ENCODE measurements at places on chromosomes 1 and 21. TPM values are rescaled to one million over a fixed set of nuclear protein-coding genes. Genes with fewer than 3 reads are reported as not detected.

DNA sequence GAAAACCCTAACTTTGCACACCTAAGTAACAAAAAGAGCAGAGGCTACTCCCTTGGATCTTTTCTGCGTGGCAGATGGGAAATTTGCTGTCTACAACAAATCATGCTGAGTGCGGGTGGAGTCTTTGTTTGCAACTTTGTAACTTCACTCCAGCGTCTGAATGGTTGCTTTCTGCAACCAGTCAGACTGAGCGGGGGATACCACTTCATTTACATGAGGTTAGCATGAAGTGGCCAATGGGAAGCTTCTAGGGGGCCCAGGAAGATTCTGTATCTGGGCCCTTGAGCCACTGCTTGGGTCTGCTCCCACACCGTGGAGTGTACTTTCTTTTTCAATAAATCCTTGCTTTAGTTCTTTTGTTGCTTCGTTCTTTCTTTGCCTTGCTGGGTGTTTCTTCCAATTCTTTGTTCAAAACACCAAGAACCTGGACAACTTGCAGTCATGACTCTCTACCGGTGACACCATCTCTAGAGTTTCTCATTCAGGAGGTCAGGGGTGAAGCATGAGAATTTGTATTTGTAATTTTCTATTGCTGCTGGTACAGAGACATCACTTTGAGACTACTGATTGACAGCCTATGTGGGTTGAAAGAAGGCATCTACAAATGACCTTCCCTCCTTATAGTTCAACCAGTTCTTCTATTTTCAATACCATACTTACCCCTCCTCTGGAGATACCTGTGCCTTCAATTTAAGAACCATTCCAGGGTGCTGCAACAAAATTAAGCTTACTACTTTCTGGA, 55.8 kb upstream of the RC3H1 start:
- no peak for DNase-seq
- peaks cover 2% of the 10 kb centered on the region for H3K27me3 ChIP-seq
- H3K4me1 ChIP-seq: no peaks in the 10 kb centered on the region
- H3K27ac ChIP-seq: no peak overlapping the region

Gene COL8A2
- total RNA-seq: 15.2 TPM

Gene MANEAL
- total RNA-seq: 0.36 TPM

Gene BRINP2
- total RNA-seq: not detected

- no peak overlapping the region for H3K4me3 ChIP-seq
- H3K4me1 ChIP-seq: no peaks in the 10 kb centered on the region
- DNase-seq: no peak
- H3K27ac ChIP-seq: no peak overlapping the region
Measured at GRCh38 chr1:8789314-8790214, 27.9 kb downstream of the RERE start.

DNA sequence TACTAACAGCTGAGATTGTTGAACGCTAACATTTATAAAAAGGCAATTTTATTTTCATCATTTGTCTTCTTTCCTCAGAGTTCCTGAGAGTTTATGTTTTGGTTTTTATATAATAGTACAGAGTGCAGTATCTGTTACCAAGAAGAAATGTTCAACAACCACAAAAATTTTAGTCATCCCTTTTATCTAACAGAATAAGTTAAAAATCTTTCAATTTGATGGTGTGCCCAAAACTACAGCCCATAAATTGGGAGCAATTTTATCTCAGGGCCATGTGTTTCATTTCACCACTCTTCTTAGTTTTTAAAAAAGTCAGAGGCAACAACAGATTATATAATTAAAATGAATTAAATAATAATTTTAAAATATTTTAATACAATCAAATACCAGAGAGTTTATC, 37.1 kb downstream of the NEXN start:
- peaks cover 65% of the 10 kb centered on the region for H3K36me3 ChIP-seq
- H3K4me3 ChIP-seq: no peak overlapping the region
- H3K27ac ChIP-seq: no peak overlapping the region
- DNase-seq: no peak
- H3K4me1 ChIP-seq: peaks cover 6% of the 10 kb centered on the region
- H3K27me3 ChIP-seq: no peaks in the 10 kb centered on the region

Gene COL16A1
- 158 TPM for total RNA-seq

- H3K27ac ChIP-seq: no peak overlapping the region
- H3K36me3 ChIP-seq: peaks cover 55% of the 10 kb centered on the region
- H3K4me1 ChIP-seq: peaks cover 31% of the 10 kb centered on the region
- H3K27me3 ChIP-seq: no peaks in the 10 kb centered on the region
- no peak overlapping the region for H3K4me3 ChIP-seq
- no peak for DNase-seq
Measured at GRCh38 chr21:38815060-38815405, 9.3 kb downstream of the ETS2 start.

- peaks cover 21% of the 10 kb centered on the region for H3K4me1 ChIP-seq
- H3K27ac ChIP-seq: peak overlapping the region; percentile 73
- peak; percentile 48 for DNase-seq
- H3K4me3 ChIP-seq: no peak overlapping the region
- H3K36me3 ChIP-seq: no peaks in the 10 kb centered on the region
Measured at GRCh38 chr21:26148071-26148839, 22.3 kb downstream of the APP start.
